Mammary epithelial cell (primary cell): ENCODE measurements at places on chromosomes 1 and 21. TPM values are rescaled to one million over a fixed set of nuclear protein-coding genes. Genes with fewer than 3 reads are reported as not detected.

ZNF648 gene
- total RNA-seq: 1.3 TPM

DNA sequence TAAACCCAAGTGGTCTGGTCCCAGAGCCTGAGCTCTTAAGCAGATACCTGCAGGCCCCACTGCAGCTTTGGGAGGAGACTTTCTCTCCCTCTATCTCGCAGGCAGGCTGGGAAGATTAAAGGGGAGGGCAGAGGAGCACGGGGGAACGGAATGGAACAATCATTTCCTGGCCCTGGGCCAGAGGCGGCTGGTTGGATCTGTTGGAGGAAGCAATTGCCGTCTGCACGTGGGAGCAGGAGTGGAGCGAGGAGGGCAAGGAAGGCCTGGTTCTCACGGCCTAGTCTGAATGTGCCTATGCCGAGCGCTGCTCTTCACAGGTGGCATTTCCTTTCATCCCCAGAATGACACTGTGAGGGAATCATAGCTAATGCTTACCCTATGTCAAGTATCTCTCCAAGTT, 23.7 kb downstream of the NKAIN1 start:
- DNase-seq: peak; percentile 7

GRCh38 chr1:46527474-46528296, 23.8 kb downstream of the KNCN start:
- DNase-seq: peak; percentile 52

- peak; percentile 46 for DNase-seq
These were observed 111.1 kb downstream of the NEK7 start for GRCh38 chr1:198267921-198268320.

DNA sequence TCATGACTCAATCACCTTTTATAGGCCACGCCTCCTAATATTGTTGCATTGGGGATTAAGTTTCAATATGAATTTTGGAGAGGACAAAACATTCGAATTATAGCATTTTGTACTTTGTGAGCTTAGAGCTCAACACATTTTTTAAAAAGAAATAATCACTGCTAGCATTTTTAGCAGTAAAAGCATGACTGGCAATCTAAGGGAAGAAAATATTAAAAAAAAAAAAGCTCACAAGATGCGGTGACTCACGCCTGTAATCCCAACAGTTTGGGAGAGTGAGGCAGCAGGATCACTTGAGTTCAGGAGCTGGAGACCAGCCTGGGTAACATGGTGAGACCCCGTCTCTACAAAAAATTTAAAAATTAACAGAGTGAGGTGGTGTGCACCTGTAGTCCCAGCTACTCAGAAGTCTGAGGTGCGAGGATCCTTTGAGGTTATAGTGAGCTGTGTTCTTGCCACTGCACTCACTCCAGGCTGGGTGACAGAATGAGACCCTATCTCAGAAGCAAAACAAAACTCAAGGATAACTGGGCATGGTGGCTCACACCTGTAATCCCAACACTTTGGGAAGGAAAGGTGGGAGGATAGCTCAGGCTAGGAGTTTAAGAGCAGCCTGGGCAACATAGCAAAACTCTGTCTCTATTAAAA, 28.8 kb upstream of the DIPK1A start:
- peak; percentile 16 for DNase-seq
